ENCODE measurements at places on chromosomes 6 and 20.
A peak's percentile ranks its signal among the peaks of the same experiment; 100 is the strongest.

DNA sequence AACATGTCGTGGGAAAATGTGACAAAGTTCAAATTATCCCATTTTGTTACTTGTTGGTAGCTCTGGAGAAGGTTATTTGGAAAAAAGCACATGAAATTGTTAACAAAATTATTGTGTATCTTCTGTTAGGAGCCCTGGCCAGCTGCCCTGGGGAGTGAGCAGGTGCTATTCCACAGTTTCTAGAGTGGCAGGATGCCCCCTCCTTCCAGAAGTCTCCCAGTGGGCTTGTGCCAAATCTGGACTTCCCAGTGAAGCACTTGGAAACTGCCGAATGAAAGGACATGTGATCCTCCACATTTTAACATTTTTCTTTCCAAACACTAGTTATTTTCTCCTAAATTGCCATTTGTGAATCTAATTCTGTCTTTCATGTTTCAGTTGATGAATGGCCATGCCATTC, 66.9 kb upstream of the CLDN20 start:
- DNase-seq = no peak

DNA sequence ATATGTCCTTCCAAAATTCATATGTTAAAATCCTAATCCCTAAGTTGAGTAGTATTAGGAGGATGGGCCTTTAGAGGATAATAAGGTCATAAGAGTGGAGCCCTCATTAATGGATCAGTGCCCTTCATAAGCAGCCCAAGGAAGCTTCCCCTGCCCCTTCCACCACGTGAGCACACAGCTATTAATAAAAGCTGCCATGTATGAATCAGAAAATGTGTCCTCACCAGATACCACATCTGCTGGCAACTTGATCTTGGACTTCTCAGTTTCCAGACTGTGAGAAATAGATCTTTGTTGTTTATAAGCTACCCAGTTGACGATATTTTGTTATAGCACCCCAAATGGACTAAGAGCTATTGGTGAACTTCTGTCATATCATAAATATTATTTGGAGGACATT, 207.7 kb upstream of the HDDC2 start:
- no peak for DNase-seq

GRCh38 chr6:114452785-114453401, 110.1 kb upstream of the HS3ST5 start:
- DNase-seq = no peak

- DNase-seq = no peak
Observed at GRCh38 chr6:25137480-25137879, 141.7 kb upstream of the CARMIL1 start.

DNA sequence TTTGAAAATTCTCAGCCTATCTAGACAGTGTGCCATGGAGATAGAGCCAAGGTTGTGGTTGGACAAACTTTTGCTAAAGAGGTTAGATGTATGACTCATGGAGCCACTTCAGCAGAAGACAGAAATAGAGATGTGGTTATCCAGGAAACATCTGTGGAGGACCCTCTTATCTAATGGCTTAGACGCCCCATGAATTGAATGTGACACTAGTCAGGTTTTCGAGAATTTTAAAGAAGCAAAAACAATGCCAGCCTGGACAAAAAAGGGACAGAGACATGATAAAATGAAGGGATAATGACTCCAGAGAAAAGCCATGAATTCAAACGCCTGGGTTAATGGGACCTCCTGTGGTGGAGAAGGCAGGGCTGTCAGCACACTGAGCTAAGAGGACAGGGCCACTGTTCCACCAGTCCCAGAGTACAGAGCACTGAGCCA, 280.5 kb downstream of the CLVS2 start:
- DNase-seq = no peak

DNA sequence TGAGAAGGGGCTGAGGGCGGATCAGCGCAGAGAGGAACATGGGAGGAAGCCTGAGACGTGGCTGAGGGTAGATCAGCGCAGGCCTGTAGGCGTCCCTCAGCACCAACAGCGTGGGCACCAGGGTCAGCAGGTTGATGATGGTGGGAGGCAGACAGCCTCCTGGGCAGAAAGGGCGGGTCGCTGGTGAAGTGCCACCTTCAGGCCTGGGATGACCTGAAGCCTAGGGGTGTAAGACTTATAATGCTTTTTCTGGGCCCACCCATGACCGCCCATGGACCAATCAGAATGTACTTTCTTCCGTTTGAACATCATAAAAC, 462.1 kb downstream of the TBC1D32 start:
- no peak for DNase-seq

- no peak for DNase-seq
Observed at GRCh38 chr6:168179133-168179532, 100.1 kb upstream of the FRMD1 start.

DNA sequence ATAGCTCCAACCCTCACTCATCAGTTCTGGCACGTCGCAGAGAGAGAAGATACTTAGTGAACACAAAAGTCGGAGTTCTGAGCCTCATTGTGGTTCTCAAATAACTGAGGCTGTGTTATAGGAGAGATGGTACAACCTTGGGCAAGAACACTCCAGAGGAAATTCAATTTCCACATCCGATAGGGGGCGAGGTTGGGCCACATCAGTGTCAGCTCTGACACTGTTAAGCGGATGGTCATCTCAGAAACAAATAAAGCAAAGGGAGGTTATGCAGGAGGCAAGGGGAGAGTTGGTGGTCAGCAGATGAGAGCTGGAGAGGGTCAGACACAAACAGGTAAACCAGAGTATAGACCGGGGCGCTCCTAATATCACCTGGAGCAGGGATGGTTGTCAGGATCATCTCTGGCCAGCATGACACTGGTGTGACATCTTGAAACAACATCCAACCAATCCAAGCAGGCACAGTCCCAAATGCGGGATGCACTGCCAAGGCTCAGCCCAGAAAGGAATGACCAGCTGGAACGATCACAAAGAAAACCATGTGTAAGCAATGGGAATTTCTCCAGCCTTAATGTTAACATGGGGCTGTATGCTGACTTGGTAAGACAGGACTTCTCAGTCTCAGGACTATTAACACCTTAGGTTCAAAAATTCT, 331.8 kb downstream of the HACE1 start:
- DNase-seq = no peak

GRCh38 chr6:73043446-73043845, 181.8 kb downstream of the KHDC1L start:
- DNase-seq = no peak

- no peak for DNase-seq
Observed at GRCh38 chr6:43765776-43766499, 4.1 kb upstream of the VEGFA start.

GRCh38 chr20:58099956-58100730, 128.3 kb downstream of the ANKRD60 start:
- DNase-seq = no peak

GRCh38 chr6:125346926-125347563, 45.3 kb upstream of the HDDC2 start:
- DNase-seq = no peak

DNA sequence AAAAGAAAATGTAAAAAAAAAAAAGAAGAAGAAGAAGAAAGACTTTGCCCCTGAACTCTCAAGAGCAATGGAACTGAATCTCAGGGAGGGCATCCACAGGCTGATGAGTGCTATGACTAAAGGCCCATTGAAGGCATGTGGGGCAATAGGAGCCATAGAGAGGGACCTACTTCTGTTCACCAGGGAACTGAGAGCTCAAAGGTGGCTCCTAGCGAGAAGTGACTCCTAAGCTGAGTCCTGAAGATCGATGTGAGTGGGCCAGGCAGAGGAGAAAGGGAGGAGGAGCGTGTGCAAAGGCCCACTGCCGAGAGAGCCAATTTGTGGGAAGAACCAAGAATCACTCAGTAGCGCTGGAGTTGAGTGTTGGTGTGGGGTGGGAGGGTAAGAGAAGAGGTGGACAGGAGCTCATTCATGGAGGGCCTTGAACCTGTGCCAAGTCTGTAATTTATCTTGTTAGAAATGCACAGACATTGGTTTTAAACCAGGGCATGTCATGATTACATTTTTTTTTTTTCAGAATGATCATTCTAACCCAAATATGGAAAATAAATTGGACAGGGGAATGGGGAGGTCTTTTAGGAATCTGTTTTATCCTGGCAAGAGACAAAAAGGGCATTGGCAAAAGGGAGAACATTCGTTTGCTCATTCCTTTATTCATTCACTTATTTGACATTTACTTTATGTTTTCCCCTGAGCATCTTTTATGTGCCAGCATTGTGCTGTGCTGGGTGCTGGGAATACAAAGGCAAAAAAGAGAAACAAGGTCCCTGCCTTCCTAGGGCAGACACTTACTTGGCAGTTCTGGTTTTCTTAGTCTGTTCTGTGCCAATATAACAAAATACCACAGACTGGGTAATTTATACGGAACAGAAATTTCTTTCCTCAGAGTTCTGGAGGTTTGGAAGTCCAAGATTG, 67.4 kb upstream of the DSP start:
- no peak for DNase-seq

- peak; percentile 46 for DNase-seq
Observed at GRCh38 chr6:163414946-163415619, 565 bp downstream of the QKI start.
